Stomach (tissue), 19 donors: ENCODE measurements at places on chromosomes 11 and 22. TPM values are rescaled to one million over a fixed set of nuclear protein-coding genes. Genes with fewer than 3 reads are reported as not detected.

Gene MUC6
- 0.29 TPM for total RNA-seq

Gene CELSR1
- total RNA-seq = 78.2 TPM

Gene KIF18A
- 0.29 TPM for total RNA-seq

DNA sequence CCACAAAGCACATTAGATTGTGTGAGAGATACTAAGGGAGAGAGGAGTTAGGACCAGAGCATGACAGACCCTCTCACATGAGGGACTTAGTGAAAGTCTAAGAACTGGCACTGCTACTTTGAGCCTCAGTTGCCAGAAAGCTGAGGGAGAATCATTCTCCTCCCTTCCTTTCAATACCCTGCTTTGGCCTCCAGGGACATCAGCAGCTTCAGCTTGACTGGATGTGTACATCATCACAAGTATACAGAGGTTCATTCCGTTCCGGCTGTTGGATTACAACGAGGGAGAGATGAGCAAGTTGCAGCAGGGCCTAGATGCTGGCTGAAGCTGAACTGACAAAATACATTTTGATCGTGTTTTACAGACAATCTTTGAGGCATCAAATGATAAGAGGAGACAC is 15.7 kb upstream of the ANO5 start:
- no peaks in the 10 kb centered on the region for H3K36me3 ChIP-seq
- H3K4me1 ChIP-seq = no peaks in the 10 kb centered on the region
- DNase-seq = no peak
- no peak overlapping the region for H3K27ac ChIP-seq
